ENCODE measurements at places on chromosomes 7 and 10. TPM values are rescaled to one million over a fixed set of nuclear protein-coding genes. Genes with fewer than 3 reads are reported as not detected.

Gene PHYHIPL
- not detected for polyA plus RNA-seq

Gene PNLIPRP3
- polyA plus RNA-seq, result not detected

Gene SRRM3
- polyA plus RNA-seq, result 0.91 TPM

GRCh38 chr10:79384773-79385391 lies 37.6 kb downstream of the PPIF start:
- no peak for DNase-seq

- no peak for DNase-seq
These were observed 62.2 kb downstream of the GFRA1 start for GRCh38 chr10:116210588-116211346.

- DNase-seq, result no peak
These were observed 18.3 kb downstream of the GPER1 start for GRCh38 chr7:1106063-1106792.

DNA sequence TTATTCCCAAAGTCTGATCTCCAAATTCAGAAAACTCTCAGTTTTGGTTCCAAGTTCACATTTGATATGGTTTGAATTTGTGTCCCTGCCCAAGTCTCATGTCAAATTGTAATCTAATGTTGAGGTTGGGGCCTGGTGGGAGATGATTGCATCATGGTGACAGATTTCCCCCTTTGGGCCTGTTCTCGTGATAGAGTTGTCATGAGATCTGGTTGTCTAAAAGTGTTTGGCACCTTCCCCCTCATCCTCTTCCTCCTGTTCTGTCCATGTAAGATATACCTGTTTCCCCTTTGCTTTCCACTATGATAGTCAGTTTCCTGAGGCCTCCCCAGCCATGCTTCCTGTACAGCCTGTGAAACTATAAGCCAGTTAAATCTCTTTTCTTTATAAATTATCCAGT lies 138.6 kb downstream of the ARL4A start:
- no peak for DNase-seq

DNA sequence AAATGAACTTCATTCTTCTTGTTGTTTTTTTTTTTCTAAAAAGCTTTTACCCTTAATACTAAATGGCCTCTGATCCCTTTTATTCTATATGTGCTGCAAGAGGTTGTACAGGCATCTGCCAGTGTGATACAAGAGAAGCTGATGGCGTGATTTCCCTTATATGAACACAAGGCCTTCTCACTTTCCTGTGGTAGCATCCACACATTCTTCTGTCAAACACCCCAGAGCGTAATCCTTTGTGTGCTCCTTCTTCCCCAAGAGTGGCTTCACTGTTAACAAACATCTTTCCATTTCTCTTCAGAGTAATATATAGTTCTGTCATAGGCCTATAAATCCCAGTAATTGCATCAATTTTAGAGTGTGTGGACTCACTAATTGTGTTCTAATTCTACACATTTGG lies 86.3 kb upstream of the CAPZA2 start:
- DNase-seq, result no peak

DNA sequence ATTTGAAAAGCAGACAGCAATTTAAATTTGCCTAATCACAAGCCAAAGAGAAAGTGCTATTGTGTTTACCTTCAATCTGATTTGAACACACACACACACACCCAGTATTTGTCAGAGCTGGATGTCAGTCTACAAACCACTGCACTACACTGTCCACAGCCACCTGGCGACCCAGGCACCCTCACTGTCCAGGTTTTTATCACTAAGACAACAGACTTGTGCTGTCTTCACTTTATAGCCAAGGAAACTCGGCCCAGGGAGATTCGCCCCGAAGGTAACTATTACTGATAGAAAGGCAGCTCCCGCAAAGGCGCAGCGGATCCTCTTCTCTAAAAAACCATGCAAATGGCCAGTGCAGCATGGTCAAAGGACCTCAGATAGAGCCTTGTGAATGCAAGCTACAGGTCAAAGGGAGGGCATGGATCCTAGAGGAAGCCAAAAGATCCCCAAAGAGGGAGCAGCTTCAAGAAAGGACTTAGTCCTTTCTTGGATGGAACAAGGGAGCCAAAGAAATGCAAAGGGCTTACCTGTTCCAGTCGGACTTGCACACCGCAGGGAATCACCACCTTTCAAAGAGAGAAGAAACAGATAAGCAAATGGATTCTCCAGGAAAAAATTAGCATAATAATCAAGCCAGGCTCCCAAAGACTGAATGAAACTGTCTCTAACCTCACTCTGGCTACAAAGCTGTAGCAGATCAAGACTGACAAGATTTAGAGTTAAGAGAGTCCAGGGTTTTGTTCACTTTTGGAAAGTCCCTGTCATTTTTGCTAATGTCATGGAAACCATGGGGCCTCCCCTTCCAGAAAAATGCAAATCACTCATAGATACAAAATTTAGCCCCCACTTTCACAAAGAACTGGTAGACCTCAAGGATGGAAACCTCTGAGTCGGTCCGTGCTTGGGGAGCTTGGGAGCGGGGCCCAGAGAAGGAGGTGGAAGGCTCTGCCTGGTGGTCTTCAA lies 101.1 kb downstream of the TNS3 start:
- DNase-seq, result no peak

- DNase-seq, result no peak
These were observed 92.9 kb upstream of the GNA12 start for GRCh38 chr7:2936891-2937580.

GRCh38 chr10:129977794-129978193 lies 13.7 kb upstream of the EBF3 start:
- no peak for DNase-seq

- peak; percentile 97 for DNase-seq
These were observed 3.2 kb downstream of the MAFK start for GRCh38 chr7:1533547-1534329.

DNA sequence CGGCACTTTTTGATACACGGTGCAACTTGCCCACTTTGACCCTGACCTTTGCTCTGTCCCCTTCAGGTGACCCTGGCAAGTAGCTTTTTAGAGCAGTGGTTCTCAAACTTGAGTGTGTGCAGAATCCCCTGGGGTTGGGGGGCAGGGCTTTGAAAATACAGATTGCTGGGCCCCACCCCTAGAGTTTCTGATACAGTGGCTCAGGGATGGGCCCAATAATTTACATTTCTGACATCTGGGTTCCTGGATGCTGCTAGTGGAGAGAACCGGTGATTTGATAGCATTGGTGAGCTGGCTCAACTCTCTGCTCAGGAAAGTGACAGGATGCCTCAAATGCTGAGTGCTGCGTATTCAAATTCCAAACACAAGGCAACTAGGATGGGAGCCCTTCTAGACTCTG lies 537.8 kb upstream of the GALNT17 start:
- no peak for DNase-seq

GRCh38 chr10:21304198-21304597 lies 221.3 kb downstream of the SKIDA1 start:
- DNase-seq, result no peak

GRCh38 chr7:123599766-123600165 lies 1.9 kb upstream of the ASB15 start:
- no peak for DNase-seq

DNA sequence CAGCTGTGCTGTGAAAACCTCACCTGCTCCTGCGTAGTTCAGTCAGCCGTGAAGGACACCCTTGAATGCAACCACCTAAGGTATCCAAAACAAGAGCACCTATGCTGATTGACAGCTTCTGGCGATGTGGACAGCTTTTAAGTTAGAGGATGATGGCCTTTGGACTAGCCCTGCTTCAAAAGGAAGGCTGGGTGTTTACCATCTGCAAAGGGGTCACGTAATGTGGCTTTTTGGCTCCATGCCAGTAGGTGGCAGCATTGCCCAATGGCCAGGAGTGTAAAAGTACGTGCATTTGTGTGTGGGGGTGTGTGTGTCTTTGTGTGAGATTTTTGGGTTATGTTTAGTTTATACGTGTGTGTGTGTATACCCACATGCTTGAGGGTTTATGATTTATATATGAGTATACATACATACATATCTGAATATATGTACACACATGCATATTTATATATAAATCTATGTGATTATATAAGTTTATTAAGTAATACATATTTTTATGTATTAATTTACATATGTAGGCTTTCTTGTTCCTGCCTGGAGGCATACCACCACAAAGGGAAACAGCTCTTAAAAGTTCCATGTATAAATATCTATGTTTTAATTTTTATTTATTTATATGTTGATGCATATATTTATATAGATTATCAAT lies 236.3 kb upstream of the ANKRD30A start:
- peak; percentile 24 for DNase-seq

GRCh38 chr10:20855398-20856038 lies 41.6 kb downstream of the NEBL start:
- DNase-seq, result peak; percentile 69

GRCh38 chr7:1224086-1224716 lies 8.5 kb upstream of the UNCX start:
- peak; percentile 35 for DNase-seq

GRCh38 chr7:51269911-51270310 lies 46.7 kb downstream of the COBL start:
- no peak for DNase-seq

GRCh38 chr10:107520348-107520747 lies 355.8 kb upstream of the SORCS1 start:
- DNase-seq, result no peak

Measured in GM23248 (cell line).